Fibroblast of lung (primary cell): ENCODE measurements at places on chromosomes 11 and 22.

- DNase-seq = peak; percentile 78
These were observed 10.9 kb downstream of the INS start for GRCh38 chr11:2149864-2150847.

DNA sequence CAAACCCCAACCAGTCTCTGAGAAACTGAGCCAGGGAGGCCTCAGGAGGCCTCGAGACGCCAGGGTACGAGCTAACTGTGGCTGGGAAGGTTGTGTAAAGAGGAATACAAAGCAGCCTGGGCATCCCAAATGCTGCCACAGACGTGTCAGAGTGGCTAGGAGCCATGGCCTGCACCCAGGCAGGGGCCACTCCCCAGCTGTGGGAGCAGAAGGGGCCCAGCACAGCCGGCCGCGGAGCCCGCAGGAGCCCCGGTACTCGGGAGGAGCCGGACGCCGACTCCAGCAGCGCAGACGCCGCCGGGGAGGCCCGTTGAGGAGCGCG, 349.8 kb upstream of the B3GAT1 start:
- DNase-seq = no peak

DNA sequence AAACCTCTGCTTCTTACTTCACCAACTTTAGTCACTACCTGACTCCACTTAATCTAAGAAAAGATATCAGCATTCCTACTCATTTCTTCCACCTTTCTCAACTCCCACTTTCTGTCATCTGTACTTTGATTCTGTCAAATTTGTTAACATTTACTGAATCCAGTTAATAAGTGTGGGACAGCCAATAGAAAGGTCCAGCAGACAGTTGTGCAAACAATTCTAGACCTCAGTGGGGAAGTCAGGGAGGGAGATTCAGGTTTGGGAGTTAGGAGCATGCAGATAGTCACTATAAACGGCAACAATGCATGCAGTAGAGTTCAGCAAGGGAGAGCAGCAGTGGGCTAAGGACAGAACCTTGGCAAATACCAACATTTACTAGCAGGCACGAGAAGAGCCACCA, 4.1 kb downstream of the FBXO3 start:
- DNase-seq = no peak

DNA sequence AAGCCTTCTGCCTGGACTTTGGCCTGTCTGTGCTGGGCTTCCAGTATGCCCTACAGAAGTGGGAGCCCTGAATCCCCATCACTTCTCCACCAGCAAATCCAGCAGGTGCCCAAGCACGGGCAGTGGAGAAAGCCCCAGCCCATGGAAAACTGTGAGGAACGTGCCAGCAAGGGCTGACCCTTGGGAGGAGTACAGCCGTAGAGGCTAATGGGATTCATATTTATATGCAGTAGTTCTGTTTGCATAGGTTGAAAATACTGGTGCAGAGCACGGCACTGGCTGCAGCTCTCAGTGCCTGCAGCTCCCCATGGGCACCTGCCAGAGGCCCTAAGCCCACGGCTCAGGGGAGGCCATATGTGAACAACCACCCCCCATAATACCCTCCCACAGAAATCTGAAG, 10.1 kb downstream of the NAGA start:
- no peak for DNase-seq

DNA sequence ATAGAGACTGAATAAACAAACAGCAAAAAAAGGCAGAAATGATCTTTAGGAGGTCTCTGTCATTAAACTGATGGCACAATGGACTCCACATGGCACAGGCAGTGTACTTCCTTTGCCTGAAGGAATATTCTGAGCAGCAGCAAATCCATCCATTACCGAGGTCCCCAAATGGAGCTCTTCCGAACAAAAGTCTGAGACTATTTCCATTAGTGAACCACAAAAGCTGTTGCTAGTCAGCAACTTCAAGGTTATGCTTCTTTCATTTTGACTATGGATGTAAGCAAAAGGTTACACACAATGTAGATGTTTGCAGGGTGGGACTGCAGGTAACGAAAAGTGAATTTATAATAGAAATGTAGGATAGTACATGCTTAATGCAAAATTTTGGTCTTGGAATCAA, 14.5 kb downstream of the NARS2 start:
- no peak for DNase-seq

GRCh38 chr11:89667001-89667400, 43.1 kb upstream of the TRIM77 start:
- DNase-seq = no peak

DNA sequence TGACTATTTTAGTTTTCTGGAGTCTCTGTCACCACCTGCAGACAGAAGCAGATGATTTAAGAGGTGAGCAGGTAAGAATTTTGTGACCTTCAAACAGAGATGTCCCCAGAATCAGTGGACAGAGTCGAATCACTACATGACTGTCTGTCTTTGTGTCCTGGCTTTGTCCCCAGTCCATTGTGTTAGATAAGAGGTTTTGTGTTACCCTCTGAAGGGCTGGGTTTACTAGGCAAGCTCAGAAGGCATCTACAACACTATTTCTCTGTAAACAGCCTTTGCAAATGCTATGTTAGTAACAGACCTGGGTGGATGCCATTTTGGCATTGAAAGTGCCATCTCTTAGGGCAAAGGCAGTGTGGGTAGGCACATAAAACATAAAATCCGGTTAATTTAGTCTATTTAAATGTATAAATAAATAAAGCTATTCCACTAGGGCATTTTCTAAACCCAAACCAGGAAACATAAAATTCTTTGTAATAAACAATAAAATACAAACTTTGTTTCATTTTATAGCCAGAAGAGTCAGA, 40.3 kb upstream of the CADM1 start:
- DNase-seq = no peak

DNA sequence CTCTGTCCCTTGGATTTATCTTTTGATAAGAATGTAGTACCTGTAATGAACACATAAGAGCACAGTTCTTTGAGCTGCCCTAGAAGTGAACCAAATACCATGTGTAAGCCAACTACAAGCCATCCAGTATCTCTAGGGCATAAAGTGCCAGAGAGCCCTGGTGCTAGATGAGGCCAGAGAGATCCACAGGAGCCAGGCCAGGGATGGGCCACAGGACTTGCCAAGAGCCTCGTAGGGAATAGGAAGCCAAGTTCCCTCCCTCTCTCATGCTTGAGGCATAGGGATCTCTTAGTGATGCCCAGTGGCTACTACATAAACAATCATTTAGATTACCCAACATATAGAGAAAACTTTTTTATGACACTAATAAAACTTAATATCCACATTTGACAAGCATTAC, 64.8 kb upstream of the FAR1 start:
- DNase-seq = no peak

DNA sequence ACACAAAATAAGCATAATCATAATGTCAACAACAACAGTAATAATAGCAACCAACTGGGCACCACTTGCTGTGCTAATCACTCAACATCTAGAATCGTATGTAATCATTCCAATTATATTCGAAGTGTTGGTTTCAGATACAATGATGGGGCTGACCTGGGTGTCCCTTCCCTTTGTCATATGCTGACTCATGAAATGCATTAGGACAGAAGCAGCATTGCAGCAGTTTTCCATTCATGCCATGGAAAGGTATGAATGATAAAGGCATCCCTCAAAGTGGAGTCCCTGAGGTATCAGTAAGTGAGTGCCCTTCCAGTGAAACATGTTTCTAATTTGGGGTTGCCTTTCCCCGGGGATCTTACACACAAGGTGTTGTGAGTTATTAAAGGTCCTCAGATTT, 46.3 kb upstream of the ANO3 start:
- DNase-seq = no peak

DNA sequence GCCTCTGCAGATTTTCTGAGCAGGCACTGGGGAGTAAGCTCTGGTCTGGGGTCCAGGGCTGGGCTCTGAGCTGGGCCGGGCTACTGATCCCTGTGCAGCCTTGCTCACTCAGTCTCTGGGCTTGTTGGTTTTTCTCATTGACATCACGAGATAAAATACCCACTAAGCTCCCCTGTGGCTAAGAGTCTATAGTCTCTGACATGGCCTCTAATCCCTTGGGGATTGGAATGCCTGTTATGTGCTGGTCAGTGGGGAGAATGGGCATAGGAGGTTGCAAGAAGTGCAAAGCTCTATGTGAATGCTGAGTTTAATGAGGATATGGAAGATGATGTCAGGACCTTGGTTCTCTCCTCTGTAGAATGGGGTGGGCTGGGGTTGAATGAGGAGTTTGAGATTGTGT, 23.3 kb downstream of the ELF5 start:
- no peak for DNase-seq

GRCh38 chr11:122038543-122038942, 77.5 kb downstream of the BLID start:
- peak; percentile 43 for DNase-seq

DNA sequence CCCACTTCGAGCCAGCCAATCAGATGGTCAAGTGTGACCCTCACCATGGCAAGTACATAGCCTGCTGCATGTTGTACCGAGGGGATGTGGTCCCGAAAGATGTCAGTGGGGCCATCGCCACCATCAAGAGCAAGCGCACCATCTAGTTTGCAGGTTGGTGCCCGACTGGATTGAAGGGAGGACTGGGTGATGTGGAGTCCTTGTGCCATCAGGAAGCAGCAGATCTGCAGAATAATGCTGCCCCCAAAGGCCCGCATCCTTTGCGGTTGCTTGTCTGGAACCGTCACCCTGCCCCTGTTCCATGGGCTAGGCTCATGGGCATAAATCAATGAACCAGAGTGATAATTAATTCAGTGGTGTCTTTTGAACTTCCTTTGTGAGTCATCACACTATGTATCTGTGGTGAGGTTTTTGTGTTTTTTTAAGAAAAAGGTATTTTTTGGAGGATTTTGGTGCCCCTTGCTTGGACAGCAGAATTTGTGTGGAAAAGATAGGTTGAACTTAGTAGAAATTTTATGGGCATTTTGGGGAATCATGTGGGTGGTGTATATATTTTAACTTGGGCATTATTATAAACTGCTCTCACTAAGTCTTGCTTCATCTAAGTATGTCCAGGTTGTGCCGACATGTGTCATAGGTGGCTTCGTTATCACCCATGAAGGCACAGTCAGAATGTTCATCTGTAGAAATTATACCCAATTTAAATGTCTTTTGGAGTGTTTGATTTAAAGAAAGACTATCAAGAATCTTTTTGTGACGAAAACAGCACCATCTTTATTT, 22.3 kb downstream of the LRRC74B start:
- DNase-seq = no peak

GRCh38 chr11:36097219-36097650, 153.4 kb downstream of the LDLRAD3 start:
- no peak for DNase-seq
